ENCODE measurements at places on chromosomes 4 and X.

DNA sequence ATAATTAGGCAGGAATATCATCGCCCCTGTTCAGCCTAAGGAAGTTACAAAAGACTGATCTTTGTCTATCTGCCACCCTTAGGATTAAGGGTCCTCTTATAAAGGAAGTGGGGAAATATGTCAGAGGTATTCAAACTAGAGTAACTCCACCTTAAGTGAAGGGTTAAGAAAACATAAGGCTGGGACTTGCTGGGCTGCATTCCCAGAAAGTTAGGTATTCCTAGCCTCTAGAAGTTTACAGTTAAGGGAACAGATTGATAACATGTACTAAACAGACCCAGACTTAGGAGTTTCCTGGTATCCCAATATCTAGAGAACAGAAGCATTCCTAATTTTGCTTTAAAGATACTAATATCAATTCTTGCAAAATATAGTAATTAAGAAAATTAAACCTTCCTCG, 6.0 kb downstream of the CXCL2 start:
- no peak for DNase-seq

DNA sequence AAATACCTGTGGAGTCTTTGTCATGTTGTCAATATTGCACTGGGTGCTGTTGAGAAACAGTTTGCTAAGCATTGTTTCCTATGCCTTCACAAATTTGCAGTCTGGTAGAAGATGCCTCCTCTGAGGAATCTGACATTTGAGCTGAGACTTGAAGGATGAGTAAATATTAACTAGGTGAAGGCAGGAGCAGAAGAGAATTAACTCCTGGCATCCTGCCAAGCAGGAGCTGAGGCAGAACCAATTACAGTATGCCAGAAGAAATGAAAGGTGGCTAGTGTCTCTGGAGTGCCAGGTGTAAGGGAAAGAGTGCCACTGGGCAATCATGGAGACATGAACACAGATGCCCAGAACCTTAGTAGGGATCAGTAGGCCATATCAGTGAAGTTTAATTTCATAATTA, 1778.2 kb upstream of the PCDH10 start:
- DNase-seq: no peak

GRCh38 chrX:33385546-33385945, 174.2 kb upstream of the DMD start:
- no peak for DNase-seq

DNA sequence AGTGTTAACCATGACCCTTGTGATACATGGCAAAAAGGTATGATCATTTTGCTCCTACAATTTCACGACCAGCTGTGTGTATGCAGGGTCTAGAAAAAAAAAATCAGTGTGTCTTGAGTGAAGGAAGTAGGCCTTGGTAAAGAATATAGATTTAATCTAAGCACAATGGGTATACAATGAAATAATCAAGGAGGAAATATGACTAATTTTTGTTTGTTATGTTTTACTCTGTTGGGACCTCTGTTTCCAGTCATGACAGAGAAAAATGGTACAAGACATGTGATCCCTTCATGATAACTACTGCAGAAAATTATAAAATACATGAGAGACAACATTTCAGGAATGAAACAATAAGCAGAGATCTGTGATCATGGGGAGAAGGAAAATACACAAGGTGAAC, 835.5 kb downstream of the PDHA2 start:
- DNase-seq: no peak

DNA sequence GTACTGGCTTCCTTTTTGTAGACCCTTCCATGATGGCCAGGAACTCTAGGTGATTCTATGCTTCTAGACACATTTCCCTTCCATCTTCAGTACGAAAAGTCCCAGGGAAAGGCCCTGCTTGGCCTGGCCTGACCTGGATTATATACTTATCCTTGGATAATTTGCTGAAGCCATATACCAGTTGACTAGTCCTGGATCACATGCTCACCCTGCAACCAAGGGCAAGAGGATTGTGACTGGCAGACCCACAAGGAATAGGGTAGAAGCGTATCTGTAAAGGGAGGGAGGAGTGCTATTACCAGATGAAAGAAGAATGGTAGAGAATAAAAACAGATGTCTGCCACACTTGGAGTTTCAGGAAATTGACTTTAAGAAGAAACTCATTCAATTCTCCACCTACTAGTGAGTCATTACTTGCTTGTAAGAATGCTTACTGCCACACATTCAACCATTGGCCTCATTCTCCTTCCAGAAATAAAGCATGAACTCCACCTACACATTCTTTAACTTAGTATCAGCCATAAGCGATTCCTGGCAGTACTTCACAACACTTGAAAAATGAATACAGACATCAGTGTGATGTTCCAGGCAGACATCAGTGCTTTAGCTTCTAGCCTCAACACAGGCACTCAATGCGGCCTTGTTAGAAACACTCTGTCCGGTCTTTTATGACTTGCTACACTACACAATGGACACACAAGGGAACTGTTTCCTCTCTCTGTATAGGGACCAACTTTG, 141.8 kb downstream of the CBR4 start:
- DNase-seq: no peak

DNA sequence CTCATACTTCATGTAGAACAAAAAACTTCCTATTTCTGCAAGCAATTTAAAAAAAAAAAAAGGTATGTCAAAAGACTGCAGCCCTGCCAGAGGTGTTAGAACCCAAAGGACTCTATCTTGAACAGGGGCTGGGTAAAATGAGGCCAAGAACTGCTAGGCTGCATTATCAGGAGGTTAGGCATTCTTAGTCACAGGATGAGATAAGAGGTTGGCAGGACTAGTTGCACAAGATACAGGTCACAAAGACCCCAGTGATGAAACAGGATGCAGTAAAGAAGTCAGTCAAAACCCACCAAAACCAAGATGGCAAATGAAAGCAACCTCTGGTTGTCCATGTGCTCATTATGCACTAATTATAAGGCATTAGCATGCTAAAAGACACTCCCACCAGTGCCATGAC, 104.1 kb downstream of the ANOS1 start:
- no peak for DNase-seq

- no peak for DNase-seq
These were observed 127.0 kb upstream of the DDIT4L start for GRCh38 chr4:100317032-100317864.

DNA sequence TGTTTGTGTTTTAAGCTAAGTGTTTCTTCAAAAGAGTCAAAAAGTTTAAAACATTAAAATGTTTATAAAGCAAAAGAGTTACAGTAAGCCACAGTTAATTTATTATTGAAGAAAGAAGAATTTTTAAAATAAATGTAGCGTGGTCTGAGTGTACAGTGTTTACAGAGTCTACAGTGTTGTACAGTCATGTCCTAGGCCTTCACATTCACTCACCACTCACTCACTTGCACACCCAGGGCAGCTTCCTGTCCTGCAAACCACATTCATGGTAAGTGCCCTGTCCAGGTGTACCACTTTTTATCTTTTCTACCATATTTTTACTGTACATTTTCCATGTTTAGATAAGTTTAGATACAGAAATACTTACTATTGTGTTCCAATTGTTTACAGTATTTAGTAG, 239.7 kb upstream of the AGA start:
- no peak for DNase-seq

- no peak for DNase-seq
These were observed 188.3 kb downstream of the RAPGEF2 start for GRCh38 chr4:159291176-159291575.

- no peak for DNase-seq
These were observed 611.8 kb downstream of the SPOCK3 start for GRCh38 chr4:166622425-166622977.

DNA sequence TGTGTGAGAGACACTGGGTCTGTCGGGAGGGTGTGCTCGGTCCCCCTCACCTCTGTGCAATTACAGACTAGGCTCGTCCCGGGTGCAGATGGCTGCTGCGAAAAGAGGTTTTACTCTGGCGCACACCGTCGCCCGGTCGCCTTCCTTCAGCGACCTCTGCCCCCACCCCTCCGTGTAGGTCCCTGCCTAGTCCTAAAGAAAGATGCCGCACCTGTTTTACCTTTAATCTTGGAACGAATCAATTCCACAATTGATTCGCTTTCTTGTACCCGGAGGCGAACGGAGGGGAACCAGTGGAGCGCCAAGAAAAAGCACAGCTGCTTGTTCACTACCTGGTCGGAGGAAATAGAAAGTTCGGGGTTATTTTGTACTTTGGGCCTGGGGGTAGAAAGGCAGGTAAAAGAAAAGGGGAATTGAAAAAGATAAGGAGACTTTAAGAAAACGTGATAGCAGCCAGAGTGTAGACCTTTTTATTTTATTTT, 1.2 kb downstream of the NPNT start:
- no peak for DNase-seq

DNA sequence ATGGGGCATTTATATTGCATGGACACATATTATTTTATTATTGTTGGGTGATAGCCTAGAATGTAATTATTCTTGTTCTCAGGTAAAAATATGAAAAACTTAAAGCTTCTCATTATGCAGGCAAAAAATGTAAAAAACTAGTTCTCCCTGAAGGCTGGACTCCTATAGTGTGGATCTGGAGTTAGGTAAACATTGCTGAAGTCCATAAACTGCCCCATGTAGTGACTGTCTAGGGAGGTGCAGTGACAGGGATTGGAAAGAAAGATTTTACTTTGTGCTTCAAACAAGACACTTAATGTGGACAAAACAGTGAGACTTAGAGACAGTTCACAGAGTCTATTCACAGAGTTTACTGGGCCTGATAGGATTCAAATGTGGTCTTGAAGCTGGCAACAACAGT, 17.0 kb downstream of the ADH6 start:
- no peak for DNase-seq

- DNase-seq: no peak
These were observed 168.8 kb upstream of the ZFP42 start for GRCh38 chr4:187826725-187827124.

GRCh38 chrX:119647552-119648420, 41.6 kb upstream of the NKRF start:
- no peak for DNase-seq

GRCh38 chrX:13093529-13094140, 49.2 kb upstream of the FAM9C start:
- no peak for DNase-seq

- DNase-seq: no peak
These were observed 313.4 kb downstream of the LDB2 start for GRCh38 chr4:16585053-16585452.

DNA sequence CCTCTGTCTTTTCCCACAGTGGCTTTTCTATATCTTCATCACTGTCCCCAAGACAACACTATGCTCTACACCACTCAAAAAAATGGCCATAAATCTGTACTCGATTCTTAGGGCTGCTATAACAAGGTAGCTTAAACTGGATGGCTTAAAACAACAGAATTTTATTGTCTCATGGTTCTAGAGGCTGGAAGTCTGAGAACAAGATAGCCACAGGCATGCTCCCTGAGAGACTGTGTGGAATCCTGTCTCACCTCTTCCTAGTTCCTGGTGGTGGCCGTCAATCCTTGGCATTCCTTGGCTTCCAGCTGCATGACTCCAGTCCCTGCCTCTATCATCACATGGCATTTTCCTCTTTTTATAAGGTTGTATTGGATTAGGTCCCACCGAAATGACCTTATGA, 70.7 kb upstream of the DCLK2 start:
- DNase-seq: no peak

- DNase-seq: no peak
These were observed 84.7 kb downstream of the RAP1GDS1 start for GRCh38 chr4:98345838-98346237.

- peak; percentile 8 for DNase-seq
These were observed at the start of gene PDLIM3 for GRCh38 chr4:185534866-185535611. PDLIM3 (minus strand) TSS chr4:185535507; CDS start chr4:185535434, 73 bp downstream.

DNA sequence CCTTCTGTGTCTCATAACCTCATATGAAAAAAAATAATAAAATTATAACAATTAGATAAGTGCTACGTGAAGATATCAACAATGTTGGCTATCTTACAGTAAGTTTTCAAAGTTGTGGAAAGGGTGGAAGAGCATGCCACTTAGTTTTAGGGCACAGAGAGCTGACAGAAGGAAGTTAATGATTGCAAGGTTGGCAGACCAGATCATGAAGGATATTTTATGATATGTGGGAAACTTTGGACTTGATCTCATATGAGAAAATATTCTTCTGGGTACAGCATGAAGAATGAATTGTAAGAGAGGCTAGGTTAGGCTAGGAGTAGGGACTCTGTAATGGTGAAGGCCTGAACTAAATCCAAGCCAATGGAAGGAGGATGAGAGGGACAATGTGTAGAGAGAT, 34.5 kb downstream of the MGAT4D start:
- DNase-seq: no peak

DNA sequence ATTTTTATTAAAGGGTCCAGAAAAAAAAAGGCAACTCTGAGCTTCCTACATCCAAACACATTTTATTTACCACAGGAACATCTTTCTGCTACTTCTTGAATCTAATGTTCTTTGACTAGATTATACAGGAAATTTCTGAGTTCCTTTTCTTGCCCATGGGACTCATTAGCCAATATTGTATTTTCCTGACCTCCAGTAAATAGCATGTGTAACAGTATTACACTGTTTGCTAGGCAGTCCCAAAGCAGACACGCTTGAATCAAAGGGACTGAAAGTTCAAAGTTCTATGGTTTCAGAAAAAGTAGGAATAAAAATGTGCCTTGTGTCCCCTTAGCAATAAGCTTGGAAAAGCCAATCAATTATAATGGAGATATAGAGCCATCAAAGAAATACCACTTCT, 57.4 kb downstream of the MOSPD2 start:
- no peak for DNase-seq

DNA sequence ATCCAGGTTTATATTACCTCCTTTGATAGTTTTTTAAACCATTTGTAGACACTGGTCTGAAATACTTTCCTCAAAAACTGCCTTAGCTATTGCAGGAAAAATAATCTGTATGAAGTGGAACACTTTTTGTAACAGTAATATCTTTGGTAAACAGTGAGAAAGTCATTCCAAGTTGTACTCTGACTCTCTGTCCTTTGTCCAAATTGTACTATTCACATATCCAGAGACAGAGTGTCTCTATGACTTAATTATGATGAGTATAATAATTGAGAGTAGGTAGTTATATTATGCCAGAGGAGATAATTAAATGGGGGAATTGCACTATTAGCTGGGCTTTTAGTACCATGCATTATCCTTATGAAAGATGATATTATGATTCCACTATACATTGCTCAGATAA, 112.6 kb upstream of the LCORL start:
- no peak for DNase-seq

DNA sequence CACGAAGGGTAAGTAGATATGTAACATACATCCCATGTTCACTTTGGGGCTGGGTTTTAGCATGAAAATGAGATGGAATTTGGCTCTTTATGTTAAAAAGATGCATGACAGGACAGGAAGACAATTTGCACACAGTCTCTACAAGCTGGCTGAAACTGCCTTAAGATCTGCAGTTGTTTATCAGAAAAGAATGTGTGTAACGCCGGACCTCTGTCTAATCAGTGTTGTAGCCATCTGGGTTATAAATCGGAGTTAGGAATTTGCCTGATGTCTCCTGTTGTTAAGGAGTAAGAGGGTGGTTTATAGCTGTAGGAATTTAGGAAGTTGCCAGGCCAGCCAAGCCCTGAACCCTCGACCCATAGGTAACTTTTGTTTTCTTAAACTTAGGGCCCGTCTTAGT, 562.9 kb upstream of the FAT1 start:
- DNase-seq: no peak

DNA sequence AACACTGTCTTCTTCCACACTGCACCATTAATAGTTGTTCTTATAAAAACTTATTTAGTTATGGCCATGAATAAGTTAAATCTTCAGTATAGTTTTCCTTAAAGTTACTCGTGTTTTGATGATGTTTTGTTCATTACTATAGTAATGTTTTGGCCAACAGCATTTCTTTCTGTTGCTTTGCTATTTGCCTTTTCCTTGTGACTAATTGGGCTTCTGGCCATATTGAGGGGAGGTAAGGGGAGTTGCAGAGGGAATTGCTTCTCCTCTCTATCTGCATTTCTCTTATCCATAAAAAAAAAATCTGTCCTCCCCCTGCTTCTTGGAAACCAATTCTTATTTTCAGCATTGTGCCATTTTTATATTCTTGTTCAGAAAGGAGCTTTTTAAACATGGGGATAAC, 42.7 kb upstream of the ZCCHC12 start:
- no peak for DNase-seq
